NCI-H1105 treated with DMSO at 0.1 percent for 48 hours (cell line): ENCODE measurements at places on chromosomes 11 and 22.

DNA sequence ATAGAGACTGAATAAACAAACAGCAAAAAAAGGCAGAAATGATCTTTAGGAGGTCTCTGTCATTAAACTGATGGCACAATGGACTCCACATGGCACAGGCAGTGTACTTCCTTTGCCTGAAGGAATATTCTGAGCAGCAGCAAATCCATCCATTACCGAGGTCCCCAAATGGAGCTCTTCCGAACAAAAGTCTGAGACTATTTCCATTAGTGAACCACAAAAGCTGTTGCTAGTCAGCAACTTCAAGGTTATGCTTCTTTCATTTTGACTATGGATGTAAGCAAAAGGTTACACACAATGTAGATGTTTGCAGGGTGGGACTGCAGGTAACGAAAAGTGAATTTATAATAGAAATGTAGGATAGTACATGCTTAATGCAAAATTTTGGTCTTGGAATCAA is 14.5 kb downstream of the NARS2 start:
- DNase-seq, result no peak

DNA sequence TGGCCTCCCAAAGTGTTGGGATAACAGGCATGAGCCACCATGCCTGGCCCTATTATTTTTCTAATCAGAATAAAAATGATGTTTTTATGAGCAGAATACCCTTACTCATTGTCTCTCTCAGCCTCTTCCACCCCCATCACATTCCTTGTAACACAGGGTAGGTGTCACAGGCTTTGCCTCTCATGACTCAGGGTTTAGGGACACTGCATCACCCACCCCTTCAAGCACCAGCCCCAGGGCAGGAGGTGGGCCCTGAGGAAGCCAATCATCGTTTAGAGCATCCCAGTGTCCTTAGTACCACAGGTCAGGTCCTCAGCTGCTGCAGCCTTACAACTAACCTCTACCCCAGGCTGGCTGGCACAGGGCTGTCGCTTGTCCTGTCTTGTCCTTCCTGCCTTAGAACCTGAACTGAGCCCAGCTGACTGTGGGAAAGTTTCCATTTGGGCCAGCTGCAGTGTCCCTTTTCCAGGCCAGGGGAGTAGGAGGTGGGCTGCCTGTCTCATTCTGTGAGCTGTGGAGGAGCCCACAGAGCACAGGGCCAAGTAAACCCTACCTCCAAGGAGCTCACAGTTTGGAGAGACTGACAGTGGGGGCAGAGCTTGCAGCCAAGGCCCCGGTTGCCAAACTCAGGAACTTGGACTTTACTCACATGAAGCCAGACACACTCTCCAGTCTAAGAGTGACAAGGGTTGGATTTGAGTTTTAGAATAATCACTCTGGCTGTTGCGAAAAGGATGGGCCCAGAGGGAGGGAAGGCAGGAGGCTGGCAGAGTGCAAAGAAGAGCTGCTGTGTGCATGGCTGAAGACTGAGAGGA is 19.5 kb upstream of the UVRAG start:
- no peak for DNase-seq

- DNase-seq, result no peak
Measured at GRCh38 chr11:4983841-4984240, 10.8 kb upstream of the OR51L1 start.

DNA sequence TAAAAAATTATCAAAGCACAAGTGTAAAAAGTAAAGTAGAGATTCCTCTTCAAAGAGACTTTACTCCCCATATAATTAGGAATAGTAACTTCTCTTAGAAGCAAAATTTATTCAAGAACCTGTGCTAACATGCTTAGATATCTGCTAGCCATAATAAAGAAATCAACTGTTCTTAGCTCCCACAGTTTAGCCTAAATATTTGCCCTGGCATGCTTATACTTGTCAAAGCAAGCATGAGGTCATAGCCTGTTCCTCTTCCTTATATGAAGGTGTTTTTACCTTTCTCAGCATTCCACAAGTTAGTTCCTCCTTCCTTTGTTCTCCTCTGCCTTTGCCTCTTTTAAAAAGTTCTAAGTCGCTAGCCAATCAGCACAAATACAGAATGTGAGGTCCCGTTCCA is 30.3 kb downstream of the RIC3 start:
- peak; percentile 2 for DNase-seq

GRCh38 chr11:81070948-81071347 is 1630.1 kb upstream of the TENM4 start:
- no peak for DNase-seq

DNA sequence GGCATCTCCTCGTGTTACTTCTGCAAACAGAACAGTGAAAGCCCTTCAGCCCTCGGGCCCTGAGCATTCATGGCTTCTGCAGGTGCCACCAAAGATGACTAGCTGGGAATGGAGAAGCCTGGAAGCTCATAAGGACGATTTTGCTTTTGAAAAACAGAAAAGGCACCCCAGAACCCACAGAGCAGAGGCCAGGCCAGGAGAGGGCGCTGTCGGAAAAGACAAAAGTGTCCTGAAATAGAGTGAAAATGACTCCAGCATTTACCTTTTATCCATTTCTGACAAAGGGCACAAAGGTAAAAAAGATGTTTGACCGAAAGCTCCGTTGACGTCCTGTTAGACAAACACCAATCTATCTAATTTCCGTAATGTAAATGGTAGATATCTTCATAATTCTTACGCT is 37.6 kb downstream of the ZNF195 start:
- DNase-seq, result peak; percentile 27

GRCh38 chr11:77449784-77450183 is 24.1 kb downstream of the PAK1 start:
- no peak for DNase-seq

DNA sequence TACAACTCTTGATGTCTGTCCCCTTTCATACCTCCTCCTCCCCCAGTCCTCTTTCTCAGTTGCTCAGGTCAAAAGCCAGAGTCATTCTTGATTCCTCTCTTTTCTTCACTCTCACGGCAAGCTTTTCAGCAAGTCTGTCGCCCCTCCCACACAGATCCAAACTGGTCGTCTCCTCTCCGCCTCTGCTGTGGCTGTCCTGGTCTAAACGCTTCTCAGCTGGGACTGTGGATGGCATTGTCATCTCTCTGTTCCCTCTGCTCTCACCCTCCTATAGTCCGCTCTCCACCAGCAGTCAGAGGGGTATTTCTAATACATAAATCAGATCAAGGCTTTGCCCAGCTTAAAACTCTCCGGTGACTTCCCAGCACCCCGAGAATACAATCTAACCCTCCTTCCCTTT is 46.8 kb upstream of the SPATA19 start:
- DNase-seq, result no peak

- no peak for DNase-seq
Measured at GRCh38 chr11:72807021-72807693, 7.1 kb upstream of the ATG16L2 start.

DNA sequence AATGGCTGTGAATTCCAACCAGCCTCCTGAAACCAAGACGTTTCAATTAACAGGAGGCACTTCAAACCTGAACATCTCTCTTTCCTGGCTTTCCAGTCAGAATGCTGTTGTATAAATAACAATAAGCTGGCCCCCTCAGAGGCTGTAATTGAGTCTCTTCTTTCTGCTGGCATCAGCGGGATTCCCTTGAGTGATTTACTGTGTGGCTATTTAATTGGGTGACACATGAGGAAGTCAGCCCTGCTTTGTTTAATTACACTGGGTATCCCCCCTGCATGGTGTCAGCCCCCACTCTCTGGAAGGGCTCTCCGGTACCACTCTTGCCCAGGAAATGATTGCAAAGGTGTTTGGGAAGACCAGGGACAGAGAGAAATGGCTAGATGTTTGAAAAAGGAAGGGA is 101.6 kb downstream of the NTM start:
- peak; percentile 70 for DNase-seq

GRCh38 chr11:125489166-125489565 is 6.9 kb downstream of the FEZ1 start:
- no peak for DNase-seq

GRCh38 chr11:832529-833113 is at the start of gene CD151:
Gene CD151, plus strand, starts transcription at chr11:832952. Its CDS starts 3,118 bp downstream, at chr11:836070.
- peak; percentile 38 for DNase-seq
